Astrocyte (in vitro differentiated cells and primary cell): ENCODE measurements at places on chromosomes 3 and 15.

GRCh38 chr3:50673931-50674330, 796 bp upstream of the DOCK3 start:
- no peak for DNase-seq

- peak; percentile 2 for DNase-seq
Observed at GRCh38 chr15:26771578-26772153, 1.2 kb downstream of the GABRB3 start.

GRCh38 chr3:76308541-76308940, 523.2 kb upstream of the ZNF717 start:
- DNase-seq, result no peak

DNA sequence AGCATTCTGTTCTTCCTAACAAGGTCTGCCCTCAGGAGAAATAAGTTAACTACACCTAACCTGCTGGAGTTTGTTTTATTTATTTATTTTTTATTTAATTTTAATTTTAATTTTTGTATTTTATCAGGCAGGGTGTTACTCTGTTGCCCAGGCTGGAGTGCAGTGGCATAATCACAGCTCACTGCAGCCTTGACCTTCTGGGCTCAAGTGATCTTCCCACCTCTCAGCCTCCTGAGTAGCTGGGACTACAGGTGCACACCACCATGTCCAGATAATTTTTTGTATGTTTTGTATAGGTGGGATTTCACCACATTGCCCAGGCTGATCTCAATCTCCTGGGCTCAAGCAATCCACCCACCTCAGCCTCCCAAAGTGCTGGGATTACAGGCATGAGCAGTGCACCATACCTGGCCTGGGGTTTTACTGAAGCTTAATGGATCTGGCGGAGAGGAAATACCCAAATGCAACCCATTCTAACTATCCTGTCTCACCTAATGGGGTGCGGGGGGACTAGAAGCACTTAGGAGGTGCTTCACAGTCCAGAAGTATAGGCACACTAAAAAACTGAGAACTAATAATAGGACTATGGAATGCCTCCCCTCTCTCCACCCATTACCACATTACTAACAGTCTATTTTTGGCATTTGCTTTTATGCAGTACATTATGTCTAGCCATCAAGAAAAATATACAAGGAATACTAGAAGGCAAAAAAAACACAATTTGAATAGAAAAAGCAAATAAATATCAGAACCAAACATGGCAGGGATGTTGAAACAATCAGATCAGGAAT, 61.4 kb downstream of the TTBK2 start:
- DNase-seq, result peak; percentile 34

- peak; percentile 98 for DNase-seq
Observed at GRCh38 chr15:81312790-81313543, 11.0 kb downstream of the STARD5 start.

DNA sequence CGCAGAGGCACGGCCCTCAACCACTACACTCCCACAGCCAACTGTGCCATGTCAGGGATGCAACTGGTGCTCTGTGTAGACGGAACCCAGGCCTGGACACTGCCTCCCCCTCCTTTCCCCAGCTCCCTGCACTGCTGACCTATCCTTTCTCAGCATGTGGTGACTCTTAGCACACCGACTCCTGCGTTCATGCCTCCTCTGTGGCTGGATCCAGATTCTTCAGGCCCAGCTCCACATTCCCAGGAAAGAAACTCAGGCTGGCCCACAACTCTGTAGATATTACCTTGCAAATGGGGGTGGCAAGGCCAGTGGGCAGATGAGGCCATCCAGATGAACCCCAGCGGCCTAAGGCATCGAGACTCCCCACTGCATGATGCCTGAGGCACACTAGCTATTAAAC, 272.7 kb downstream of the OCA2 start:
- DNase-seq, result peak; percentile 36

- DNase-seq, result no peak
Observed at GRCh38 chr3:46854555-46854991, 8.7 kb downstream of the MYL3 start.

DNA sequence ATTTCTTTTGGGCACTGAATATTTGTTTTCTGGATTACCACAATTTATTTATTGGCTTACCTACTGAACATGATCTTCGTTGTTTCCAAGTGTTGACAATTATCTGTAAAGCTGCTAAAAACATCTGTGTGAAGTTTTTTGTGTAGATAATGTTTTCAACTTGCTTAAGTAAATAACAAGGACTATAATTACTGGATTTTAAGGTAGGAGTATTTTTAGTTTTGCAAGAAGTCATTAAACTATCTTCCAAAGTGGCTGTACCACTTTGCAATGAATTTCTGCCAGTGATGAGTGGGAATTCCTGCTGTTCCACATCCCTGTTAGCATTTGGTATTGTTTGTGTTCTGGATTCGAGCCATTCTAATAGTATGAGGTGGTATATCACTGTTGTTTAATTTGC, 702.2 kb downstream of the MECOM start:
- DNase-seq, result no peak

DNA sequence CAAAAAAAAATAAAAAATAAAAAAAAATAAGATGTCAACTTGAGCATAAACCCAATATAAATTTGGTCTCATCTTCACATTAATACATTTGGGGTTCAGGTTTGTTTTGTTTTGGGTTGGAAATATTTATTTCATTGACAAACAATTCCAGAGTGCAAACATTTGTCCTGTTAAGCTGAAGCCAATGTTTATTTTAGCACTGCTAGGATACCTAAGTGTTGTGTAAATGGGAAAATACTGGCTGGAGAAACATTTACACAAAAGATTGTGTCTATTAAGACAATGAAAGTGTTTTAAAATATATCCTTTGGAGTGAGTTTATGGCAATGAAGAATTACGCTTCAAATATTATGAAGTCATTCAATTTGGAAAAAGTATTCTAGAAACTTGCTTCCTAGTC, 91.1 kb downstream of the MEIS2 start:
- no peak for DNase-seq

DNA sequence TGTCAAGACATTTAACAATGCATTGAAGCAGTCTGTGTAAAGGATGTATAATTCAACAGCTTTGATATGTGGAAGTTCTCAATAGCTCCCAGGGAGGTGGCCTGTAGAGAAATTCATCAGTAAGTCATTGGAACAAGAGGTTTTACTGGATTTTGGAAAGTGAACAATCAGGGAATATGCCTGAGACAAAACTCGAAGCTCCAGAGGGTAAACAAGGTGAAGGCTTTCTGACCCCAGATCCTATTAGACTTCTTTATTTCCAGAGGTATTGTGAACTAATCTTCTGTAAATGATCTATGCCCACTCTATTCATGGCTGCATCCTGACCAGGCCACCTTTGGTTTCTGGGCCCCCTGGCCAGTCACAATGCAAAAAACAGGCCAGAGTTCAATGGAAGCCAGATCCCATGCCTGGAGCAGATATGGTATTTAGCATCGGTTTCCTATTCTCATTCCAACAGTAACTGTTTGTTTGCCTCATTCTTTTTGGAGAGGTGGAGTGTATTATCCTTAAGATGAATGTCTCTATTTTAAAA, 177.3 kb downstream of the SATB1 start:
- no peak for DNase-seq

GRCh38 chr3:114974387-114974786, 172.7 kb downstream of the ZBTB20 start:
- no peak for DNase-seq

- peak; percentile 69 for DNase-seq
Observed at GRCh38 chr3:15356176-15356575, 23.8 kb upstream of the SH3BP5 start.

DNA sequence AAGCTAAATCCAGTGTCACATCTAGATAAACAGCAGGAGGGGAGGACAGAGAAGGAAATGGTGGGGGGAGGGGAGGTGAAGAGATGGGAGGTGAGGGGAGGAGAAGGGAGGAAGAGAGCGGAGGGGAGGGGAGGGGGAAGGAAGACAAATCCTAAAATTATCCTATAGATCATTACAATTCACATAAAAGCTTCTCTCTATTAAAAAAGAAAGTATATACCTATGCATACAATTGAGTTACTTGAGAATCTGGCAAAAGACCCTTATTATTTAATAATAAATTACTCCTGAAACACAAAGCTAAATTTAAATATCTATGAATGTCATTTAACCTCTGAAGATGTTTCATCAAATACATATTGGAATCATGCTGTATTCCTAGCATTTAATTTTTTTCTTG, 303.9 kb downstream of the MAGI1 start:
- no peak for DNase-seq

GRCh38 chr15:40826423-40827075, 2.0 kb downstream of the PPP1R14D start:
- no peak for DNase-seq

- DNase-seq, result no peak
Observed at GRCh38 chr15:77865106-77865610, 212.4 kb downstream of the TBC1D2B start.
